ENCODE measurements at places on chromosomes 7 and 10.

GRCh38 chr7:134832367-134832766 lies 52.9 kb downstream of the CALD1 start:
- no peak for DNase-seq

GRCh38 chr7:3245721-3246120 lies 55.3 kb upstream of the SDK1 start:
- DNase-seq, result no peak

DNA sequence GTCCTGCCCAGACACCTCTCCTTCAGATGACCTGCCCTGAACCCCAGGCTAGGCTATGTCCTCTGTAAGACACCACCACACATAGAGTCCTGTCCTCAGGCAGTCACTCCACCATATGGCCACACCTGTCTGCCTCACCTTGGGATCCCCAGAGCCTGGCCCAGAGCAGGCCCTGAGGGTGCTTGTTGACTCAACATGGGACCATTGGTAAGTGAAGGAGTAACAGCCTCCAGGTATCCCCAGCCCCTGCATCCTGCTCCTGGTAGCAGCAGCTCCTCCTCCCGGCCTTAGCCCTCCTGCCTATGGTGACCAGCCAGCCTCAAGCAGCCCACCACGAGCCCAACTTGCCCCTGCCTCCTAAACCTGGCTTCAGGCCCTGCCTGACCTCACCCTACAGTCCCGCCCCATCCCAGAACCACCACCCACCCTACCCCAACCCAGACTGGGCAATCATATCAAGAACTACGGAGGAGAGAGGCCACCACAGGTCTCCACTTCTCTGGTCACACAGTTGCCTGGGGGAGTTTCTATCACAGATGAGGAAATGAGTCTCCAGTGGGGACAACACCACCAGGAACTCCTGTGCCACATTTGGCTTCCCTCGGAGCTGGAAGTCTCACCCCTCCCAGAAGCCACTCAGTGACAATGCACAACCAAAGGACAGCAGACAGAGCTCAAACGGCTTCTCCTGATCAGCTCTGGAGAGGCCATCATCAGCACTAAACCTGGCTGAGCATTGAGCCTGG lies 136.6 kb downstream of the GRID1 start:
- no peak for DNase-seq

DNA sequence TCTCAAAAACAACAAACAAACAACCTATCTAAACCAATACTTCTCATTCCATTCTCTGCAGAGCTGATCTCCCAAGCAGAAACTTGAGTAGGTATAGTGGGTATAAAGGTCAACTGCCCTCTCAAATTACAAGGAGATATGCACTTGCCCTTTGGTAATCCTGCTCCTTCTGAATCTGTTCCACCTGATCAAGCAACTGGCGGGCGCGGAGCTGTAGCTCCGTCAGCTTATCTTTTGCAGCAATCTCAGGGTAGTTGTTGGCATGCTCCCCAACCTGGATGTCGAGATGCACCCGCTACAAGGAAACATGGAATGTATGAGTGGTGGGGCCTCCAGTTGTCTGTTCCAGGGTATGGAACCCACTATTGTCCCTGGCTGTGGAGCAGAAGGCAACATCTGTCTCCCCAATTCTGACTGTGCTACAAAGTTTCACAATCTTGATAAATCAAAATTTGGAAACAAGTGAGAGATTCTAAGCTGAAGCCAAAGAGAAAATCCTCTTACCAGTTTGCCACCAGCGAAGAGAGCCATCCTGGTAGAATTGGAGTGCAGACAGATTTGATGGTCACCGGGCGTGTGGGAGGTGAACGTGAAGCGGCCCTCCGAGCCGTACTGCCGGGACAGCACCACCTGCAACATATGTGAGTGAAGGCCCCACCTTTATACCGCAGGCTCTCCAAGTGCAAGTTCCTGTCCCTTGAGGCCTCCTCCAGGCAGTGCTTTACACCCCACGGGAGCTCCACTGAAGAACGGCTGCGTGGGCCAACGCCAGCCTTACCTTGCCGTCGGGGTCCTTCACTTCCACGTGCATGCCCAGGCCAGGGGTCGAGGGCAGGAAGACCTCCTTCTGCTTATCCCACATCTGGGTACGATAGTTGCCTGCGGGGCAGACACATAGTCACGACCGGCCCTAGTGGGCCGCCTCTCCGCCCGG lies 819 bp downstream of the TMED4 start:
- DNase-seq, result no peak

DNA sequence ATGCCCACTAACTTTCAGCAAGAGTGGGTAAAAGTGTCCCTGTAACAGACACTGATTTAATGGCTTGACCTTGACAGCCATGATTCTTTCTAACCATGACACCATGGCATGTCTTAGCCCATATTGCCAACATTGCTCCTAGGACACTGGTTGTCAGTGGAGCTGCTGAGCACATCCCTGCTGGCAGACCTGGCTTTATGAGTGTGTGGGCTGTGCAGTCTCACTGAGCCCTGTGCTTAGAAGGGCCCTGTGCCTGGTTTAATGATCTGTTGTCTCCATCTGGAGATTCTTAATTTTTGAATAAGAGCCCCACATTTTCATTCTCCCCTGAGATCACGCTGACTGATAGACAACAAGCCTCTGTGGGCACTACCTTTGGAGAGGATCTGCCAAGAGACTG lies 243.1 kb upstream of the KIAA1217 start:
- no peak for DNase-seq

GRCh38 chr7:9488555-9488954 lies 1055.1 kb downstream of the NXPH1 start:
- DNase-seq, result no peak

GRCh38 chr7:45564485-45564884 lies 9.7 kb upstream of the ADCY1 start:
- no peak for DNase-seq

GRCh38 chr10:118216571-118217170 lies 125.5 kb downstream of the FAM204A start:
- no peak for DNase-seq

DNA sequence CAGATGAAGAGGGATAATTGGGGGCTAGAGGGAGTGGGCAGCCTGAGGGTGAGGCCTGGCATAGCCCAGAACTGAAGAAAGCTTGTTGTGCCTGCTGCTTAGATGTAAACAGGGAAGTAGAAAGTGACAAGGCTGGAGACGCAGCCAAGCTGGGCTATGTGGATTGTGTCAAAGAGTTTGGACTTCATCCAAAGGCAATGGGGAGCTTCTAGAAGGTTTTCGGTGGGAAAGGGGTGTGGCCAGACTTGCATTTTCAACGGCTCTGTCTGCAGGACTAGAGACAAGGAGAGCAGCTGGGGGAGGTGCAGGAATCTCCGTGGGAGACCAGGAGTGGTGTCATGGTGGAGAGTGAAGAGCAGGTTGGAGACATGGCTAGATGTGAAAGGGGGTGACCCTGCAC lies 48.8 kb downstream of the GOLGA7B start:
- no peak for DNase-seq

- DNase-seq, result no peak
Observed at GRCh38 chr7:10475940-10476641, 497.6 kb upstream of the PHF14 start.

- DNase-seq, result no peak
Observed at GRCh38 chr7:141649137-141649864, 52.7 kb downstream of the DENND11 start.

- no peak for DNase-seq
Observed at GRCh38 chr7:128739990-128740682, 977 bp downstream of the CALU start.

GRCh38 chr10:74034301-74034700 lies 36.4 kb downstream of the VCL start:
- DNase-seq, result no peak

DNA sequence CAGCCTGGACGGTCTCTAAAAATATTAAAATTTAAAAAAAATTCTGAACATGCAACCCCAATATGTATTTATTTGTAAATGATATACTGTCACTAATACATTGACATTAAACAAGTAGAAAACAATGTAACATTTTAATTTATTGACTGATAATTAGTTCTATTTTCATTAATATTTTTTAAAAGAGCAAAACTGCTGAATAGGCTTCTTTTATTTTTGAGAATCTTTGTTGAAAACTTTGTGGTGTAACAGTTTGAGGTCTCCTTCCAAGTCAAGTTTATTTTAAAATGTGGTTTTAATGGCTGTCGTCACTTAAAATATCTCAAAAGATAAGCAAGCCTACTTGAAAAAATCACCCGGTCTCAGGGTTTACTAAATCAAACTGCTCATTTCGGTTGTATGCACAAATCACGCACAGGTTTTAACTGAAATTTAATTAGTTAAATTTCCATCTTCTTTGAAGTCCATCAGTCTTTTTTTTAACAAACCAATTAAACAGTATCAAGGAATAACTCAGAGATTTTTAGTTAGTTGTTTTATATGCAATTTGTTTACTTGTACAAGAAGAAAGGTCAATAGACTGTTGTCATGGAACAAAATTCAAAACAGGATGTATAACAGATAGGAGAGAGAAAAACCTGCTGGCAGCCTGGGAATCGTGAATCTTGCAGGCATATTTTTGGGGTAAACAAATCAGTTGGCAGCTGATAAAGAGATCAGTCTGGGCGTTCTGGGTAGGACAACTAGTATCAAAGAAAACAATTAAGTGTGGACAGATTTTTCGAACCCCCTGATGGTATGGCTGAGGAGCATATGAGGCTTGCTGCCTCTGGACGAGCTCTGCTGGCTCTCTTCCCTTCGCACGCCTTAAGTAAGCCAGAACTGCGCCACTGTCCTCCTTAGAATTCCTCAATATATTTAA lies 9.7 kb upstream of the EDRF1 start:
- DNase-seq, result no peak

- DNase-seq, result no peak
Observed at GRCh38 chr7:107982918-107983389, 20.0 kb downstream of the LAMB1 start.

- no peak for DNase-seq
Observed at GRCh38 chr7:497946-498655, 21.5 kb downstream of the PDGFA start.

DNA sequence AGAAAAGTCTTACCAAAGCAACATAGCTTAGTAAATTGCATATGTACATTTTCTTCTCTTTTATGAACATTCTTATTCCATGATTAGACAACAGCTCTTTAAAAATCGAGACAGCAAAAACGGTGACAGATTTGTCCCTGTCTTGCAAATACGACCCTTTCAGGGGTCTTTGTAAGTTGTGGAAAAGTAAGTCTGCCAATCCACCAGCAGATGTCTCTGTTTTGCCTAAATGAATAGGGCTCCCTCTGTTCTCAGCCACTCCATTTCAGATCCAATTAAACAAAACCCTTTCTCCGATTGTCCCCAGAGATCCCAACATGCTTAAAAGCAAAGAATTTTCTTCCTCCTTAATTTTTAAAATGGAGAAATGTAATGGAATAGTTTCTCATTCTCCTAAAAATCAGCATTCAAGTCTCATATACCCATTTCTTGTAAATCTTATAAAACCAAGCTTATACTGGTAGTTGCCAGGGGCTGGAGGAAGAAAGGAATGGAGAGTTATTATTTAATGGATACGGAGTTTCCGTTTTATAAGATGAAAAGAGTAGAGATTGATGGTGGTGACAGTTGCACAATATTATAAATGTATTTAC lies 61.0 kb upstream of the NFE2L3 start:
- DNase-seq, result no peak

- no peak for DNase-seq
Observed at GRCh38 chr7:140440593-140440992, 36.7 kb downstream of the RAB19 start.

DNA sequence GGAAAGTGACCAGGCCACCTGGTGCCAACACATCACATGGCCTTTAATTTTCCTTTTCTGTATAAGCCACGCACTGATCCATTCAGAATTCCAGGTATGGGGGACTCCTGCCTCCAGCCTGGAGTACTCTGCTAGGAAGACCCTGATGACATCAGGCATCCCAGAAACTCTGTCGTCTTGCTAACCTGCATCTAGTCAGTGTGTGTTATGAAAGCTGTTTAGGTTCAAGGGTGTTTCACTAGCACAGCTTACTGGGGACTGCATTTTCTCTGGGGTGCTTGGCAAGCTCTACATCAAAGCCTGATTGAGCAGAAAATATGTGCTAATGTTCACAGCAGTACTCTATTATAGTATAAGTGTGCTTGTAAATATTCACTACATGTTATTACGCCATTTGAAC lies 100.6 kb upstream of the MGMT start:
- DNase-seq, result no peak

DNA sequence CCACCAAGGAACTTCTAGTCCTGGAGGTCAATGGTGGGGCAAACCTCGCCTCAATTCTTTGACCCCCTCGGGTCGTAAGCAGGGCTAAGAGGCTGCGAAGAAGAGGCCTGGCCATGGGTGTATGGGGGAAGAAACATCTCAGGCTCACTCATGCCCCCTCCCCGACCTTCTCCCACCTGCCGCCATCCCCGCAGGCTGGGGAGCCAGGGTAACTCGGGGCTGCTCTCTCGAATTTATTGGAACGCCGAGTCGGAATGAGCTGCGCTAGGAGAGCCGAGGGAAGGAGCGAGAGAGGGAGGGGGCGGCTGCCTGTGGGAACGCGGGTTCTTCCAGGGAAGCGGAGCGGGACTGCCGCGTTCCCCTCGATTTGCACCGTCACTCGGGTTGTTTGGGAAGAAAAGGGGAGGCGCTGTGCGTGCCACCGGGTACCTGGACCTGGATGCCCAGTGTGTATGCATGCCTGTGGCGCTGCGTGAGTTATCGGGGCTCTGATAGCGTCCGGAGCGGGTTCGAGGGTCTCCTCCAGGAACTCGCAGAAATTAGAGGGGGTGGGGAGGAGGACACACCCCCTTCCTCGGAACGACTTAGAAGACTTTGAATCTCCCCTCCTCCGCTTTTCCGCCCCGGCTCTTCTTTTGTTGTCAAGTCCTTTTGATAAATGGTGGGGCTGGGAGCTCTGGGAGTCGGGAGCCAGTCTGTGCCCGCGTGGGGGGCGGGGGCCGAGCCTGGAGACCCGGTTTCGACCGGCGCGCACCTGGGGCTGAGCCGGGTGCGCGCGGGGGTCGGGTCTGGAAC lies 1.8 kb upstream of the ZNF503 start:
- DNase-seq, result peak; percentile 49

DNA sequence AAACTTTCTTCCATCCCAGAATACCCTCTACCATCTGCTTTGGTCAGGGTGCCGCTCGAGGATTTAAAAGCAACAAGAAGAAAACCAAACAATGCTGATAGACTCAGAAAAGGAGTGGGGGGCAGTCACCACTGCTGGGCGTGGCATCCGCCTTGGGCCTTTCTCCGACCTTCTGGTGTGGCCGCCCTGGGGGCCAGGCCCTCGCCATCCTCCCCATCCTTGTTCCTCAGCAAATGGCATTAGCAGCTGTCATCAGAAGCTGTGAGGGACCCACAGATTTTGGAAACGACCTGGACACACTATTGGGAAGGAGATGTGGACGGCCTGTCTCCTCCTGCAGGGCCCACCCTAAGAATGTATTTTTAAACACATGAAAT lies 4.0 kb downstream of the ZNF511 start:
- DNase-seq, result no peak

DNA sequence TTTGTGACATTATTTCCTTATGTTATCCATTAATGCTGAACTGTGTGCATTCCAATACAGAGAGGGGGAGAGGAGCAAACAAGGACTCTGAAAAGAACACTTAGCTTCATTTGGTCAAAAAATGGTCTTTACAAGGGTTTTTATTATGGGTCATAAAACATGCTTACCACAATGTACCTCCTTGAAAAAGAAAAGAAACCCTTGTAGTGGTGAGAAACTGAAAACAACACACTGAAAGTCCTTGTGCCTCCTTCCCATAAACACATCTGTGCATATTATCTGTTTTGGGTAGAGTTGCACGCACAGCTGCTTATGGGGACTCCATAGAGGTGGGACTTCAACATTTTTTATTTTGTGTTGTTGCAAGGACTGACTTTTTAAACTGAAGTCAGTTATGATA lies 98.7 kb downstream of the CDK6 start:
- no peak for DNase-seq

- no peak for DNase-seq
Observed at GRCh38 chr7:116230191-116231005, 20.1 kb downstream of the TES start.

Measured in NCI-H510A (cell line).